ENCODE measurements at places on chromosomes 3 and 15. TPM values are rescaled to one million over a fixed set of nuclear protein-coding genes. Genes with fewer than 3 reads are reported as not detected.

GRCh38 chr3:57158813-57159738 is 6.1 kb downstream of the IL17RD start:
- DNase-seq, result no peak

DNA sequence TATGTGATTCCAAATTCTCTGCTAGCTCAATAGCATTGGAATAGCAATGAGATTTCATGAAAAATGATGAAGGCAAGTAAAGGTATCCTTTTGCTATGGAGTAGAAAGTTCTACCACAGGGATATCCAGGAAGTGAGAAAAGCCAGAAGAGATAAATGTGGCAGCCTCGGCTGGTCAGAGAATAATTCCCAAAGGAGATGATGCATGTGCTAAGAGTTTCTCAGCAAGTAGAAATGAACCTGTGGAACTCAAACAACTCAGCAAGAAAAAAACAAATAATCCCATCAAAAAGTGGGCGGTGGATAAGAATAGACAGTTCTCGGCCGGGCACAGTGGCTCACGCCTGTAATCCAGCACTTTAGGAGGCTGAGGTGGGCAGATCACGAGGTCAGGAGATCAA is 38.2 kb downstream of the ALS2CL start:
- DNase-seq, result no peak

GRCh38 chr15:96735632-96736240 is 405.2 kb downstream of the NR2F2 start:
- no peak for DNase-seq

DNA sequence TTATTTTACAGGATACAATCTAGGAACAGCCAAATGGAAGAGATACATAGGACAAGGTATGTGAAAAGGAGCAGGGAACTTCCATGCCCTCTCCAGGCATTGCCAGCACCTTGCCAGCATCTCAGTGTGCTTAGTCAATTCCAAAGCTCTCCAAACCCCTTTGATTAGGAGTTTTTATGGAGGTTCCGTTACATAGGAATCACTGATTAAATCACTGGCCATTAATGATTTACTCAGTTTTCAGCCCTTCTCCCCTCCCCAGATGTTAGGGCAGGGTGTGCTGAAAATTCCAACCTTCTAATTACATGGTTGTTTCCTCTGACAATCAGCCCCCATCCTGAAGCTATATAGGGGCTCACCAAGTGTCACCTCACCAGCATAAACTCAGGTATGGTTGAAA is 11.5 kb downstream of the MYLK start:
- DNase-seq, result no peak

GRCh38 chr3:25897019-25897418 is 107.1 kb downstream of the OXSM start:
- DNase-seq, result no peak

DNA sequence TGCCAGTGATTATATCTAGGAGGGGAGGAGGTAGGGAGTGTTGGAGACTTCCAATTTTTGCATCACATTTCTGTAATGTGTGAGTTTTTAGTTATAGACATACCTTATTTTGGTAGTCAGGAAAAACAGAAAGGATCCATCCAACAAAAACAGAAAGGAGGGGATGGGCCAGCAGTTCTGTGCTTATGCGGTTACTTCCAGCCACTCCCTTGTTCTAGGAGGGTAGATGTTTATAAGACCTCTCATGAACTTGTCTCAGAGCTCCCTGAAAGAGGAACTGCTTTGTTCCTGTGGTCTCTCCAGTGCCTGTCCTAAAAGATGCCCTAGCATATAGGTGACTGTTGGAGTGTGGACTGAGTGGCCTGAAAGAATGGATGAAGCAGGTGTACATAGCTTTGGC is 323.3 kb downstream of the CACNA2D3 start:
- DNase-seq, result no peak

DNA sequence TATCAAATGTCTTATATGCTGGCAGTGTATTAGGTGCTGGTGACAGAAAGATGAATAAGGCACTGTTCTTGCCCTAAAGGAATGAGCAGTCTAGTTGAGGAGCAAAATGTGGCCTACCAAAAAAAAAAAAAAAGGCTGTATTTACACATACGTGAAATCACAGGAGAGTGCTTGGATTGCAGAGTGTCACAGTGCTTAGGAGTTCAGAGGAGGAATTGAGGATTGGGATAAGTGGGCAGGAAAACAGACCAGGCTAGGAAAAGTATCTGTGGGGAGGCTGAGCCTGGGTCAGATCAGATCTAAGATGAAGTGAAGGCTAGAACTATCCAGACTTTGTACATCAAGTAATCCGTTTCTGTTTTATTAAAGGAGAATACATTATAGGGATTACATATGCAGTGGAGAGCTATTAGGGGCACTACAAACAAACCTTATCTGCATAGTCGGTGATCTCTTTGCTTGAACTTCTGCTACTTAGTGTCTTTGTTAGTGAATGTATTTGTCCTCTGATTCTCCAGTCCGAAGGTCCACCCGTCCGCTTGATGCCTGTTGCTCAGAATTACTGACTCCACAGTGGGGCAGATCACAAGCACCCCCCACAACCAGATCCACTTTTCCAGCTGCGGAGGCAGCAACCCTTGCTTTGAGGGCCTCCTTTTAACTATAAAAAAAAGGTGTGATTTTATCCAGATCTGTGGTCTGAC is 80.0 kb downstream of the FNDC3B start:
- no peak for DNase-seq

- no peak for DNase-seq
Observed at GRCh38 chr3:47288966-47289910, 6.5 kb downstream of the KLHL18 start.

DNA sequence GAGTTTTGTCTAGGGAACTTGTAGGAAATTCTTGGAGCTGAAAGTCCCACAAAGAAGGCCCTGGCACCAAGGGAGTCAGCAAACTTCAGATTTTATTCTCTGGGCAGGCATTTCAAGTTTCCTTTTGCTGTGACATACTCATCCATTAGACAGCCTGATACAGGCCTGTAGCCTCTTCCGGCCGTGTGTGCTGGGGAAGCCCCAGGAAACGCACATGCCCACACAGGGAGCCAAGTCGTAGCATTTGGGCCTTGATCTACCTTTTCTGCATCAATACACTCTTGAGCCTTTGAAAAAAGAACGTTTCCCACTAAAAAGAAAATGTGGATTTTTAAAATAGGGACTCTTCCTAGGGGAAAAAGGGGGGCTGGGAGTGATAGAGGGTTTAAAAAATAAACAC is 15.0 kb downstream of the TIGIT start:
- peak; percentile 42 for DNase-seq

- DNase-seq, result no peak
Observed at GRCh38 chr15:55698653-55699052, 44.3 kb downstream of the PRTG start.

DNA sequence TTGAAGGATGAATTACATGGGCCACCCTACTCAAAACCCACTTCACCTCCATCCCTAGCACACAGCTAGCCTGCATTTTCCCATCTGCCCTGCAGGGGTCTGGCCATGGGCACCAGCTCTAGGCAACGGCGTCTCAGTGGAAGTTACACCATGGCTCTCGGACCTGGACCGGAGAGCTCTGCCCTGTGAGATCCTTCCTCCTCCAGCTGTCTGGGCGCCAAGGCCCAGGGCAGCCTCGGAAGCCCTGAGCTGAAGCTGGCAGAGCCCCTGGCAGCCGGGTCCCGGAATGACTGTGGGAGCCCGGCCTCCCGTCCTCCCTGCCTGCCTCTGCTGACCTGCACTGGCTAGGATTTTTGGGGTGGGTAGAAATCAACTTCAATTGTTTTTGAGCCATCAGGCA is 98.9 kb downstream of the CHSY1 start:
- DNase-seq, result peak; percentile 43

Gene SPESP1
- total RNA-seq, result 2.0 TPM

Gene TEX55
- not detected for total RNA-seq

Gene ZNF385D
- 1.2 TPM for total RNA-seq

Gene CDHR4
- not detected for total RNA-seq

Gene TMEM108
- total RNA-seq, result 20.3 TPM

Gene C2CD4A
- not detected for total RNA-seq
